Kasumi-1 (cell line): ENCODE measurements at places on chromosomes 2 and 18.

- no peak for DNase-seq
Observed at GRCh38 chr2:201883606-201884369, 77.5 kb downstream of the CDK15 start.

- DNase-seq: no peak
Observed at GRCh38 chr18:37343542-37343851, 222.1 kb downstream of the CELF4 start.

DNA sequence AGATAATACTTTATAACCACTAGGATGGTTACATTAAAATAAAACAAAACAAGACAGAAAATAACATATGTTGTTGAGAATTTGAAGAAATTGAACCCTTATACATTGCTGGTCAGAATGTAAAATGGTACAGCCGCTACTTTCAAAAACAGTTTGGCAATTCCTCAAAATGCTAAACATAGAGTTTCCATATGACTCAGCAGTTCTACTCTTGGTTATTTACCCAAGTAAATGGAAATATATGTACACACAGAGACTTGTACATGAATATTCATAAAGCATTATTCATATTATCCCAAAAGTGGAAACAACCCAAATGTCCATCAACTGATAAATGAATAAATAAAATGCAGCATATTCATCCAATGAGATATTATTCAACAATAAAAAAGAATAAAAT is 92.5 kb upstream of the LRATD1 start:
- no peak for DNase-seq

DNA sequence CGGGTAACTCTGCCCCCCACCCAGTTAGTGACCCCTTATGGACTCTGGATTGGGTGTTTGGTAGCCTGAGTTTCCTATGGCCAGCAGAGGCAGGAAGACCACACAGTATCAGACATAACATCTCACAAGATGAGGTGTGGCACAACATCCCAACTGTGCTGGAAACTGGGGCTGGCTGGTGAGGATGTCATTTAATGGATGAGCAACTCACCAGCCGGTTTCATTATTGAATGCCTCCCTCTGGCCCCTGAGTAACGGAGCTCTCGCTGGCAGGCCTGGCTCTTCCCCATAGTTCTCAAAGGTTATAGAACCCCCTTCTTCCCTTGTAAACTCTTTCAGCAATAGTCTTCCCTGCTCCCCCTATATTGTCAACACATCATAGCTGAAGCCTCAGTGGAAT is 195.0 kb downstream of the BCL11A start:
- DNase-seq: no peak

GRCh38 chr2:106366204-106366885 is 101.9 kb downstream of the RGPD3 start:
- no peak for DNase-seq

DNA sequence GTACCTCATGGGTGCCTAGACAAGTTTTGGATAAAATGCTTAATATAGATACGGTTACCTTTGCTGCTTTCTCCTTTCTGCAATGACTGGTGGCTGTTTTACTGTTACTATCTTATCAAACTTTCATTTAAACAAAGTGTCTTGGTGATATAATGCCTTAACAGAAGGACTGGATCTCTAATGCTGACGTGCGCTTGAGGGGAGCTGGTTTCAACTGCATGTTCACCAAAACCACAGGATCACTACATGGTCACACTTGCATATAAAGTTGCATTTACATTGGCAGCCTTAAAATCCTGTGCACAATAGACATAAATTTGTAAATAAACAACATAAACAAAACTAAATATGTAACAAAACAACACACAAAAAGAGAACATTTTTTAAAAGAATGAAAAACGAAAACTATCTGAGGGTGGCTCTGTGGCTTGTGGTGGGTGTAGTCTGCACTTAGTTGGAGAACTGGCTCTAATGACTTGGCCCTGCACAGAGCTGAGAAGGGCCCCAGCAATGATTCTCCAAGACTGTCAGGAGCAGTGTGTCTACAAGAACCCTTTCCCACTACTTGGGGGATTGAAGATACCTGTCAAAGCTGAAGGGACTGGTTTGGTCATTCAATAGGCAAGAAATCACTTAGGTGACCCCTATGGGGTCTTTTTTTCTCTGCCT is 135.5 kb downstream of the UXS1 start:
- DNase-seq: no peak

- no peak for DNase-seq
Observed at GRCh38 chr2:167933097-167933814, 314.1 kb downstream of the STK39 start.

DNA sequence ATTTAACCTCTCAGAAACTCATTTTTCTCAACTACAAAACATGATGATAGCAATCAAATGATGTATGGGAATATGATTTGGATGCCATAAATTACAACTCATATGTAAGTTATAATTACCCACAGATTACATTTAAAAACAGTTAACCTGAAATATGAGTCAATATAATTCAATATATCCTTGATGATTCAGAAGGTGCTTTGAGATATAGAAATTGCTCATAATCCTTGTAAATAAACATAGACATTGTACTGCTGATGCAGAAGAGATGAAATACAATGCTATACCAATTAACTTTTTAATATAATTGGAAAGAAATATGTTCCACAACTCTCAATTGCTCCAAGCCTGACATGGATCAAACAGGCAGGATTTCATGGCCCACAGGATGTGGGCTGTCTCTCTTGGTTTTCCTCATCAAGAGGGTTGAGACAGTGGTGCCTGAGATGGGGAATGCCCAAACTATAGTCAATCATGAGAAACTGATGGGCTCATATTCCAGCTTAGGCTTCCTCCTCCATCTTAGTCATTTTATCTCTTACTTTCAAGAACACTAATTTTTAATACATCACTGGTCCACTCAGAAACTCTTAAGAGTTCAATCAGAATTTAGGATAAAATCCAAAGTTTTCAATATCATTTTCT is 49.4 kb downstream of the NCKAP5 start:
- DNase-seq: no peak
